NCI-H1092 treated with DMSO at 0.1 percent for 48 hours (cell line): ENCODE measurements at places on chromosomes 7 and 10.

DNA sequence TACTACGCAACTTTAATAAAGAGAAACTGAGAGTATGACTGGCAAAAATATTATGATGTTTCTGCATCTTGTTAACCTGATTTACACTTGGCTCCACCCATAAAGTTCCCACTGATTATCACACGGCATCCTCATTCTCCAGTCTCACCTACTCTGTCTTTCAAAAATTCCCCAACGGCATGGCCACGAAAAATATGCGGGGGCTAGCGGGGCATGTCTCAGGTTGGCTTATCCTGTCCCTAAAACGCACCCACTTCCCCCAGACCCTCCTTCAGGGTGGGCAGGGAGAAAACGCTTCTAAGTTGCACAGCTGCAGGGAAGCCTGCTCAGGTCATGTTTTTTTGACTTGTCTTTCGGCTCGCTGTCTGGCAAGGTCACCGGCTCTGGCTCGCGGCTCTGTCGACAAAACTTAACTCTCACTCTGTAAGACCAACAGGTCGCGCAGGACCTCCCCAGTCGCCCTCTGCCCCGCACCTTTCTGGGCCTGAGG is 3.8 kb downstream of the CDK6 start:
- peak; percentile 56 for DNase-seq

GRCh38 chr7:27345997-27346396 is 103.4 kb downstream of the EVX1 start:
- no peak for DNase-seq

DNA sequence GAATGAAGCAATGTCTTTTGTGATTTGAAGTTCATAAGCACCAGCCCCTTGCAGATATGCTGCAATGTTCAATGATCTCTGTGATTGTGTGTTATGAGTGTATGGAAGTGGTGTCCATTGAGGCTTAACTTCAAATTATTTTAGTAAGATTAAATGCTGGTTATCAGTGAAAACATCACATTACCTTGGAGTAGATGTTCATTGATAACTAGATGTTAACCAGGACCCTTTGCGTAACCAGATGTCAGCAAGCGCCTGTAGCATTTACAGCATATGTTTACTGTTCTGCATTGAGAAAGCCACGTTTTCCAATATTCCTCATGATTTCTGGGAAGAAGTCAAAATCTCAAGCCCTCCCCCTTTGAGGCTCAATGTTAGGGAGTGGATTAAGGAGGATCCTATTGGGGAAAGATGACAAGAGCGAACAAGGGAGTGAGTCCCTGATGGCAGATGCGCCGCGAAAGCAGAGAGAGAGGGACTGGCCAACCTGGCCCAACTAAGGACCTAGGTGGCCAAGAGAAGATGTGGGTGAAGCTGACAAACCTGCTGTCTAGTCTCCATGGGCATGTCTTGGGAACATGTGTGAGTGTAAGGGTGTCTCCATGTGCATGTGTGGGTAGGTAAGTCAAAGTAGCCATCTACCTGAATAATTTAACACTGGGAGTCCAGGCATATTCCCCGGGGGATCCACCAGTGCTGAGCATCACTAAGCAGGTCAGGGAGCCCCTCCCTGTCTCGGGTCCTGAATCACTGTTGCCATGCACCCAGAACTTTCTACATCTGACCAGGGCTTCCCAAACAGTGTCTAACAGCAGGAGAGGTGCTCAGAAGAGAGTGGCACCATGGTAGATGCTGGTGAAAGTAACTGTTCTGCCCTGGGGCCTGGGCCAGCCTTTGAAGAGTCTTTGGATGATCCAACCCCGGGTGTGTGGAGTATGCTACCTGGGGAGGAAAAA is 141.6 kb upstream of the GDF10 start:
- DNase-seq = no peak

GRCh38 chr10:125001313-125002046 is 59.6 kb downstream of the ZRANB1 start:
- DNase-seq = no peak

- no peak for DNase-seq
Measured at GRCh38 chr7:34523226-34523918, 134.6 kb upstream of the NPSR1 start.

DNA sequence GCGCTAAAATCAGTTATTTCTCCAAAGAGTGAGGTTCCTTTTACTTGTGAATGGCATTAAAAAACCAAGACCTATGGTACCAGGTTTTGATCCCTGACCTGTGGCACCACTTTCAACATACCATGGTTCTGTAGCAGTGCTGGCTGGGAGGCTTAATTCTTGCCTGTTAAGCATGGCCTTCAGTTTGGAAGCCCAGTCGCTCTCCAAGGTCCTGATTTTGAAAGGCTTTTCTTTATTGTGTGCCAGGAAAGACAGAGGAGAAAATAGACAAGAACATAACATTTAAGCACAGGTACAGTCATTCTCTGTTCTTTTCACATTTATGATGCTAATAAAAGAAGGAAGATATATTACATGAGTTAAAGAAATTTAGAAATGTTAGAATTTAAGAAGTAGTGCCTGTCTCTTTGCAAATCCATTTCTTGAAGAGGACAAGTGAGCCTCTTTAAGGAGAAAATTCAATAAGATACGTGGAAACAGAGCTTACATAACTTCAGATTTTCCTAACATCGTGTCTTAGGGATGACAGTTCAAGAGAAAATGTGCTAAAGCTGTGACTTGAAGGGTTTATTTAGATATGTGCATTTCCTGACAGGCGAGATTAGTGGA is 357.6 kb downstream of the DPP6 start:
- DNase-seq = no peak

DNA sequence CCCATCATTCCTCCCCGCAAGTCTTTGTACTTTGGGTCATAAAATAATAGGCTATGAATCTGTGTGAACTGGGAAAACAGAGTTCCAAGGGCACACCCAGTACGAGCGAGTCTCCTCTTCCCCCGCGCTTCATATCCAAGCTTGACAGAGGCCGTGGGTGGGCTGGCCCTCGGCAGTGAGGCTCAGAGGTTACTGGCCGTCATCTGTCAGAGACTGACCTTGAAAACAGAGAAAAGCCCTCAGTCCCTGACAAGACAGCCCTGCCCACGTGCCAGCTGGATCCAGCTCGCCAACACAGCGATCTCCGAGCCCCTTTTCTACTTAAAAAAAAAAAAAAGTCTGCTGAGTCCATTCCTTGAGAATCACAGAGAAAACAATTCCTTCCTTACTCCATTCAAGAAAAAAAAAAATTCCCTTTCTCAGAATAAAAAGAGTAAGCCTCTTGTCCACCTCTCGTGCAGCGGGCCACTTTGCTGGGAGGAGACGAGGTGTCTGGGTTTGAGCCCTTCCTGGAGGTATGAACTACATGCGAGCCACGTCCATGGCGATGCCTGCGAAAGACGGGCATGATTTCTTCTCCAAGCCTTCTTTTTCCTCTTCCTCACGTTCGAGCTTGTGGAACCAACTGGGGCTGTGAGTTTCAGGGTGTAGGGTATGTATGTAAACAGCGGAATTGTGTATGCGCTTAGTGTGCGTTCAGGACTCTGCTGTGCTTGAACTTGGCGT is 744 bp upstream of the BICC1 start:
- DNase-seq = no peak

DNA sequence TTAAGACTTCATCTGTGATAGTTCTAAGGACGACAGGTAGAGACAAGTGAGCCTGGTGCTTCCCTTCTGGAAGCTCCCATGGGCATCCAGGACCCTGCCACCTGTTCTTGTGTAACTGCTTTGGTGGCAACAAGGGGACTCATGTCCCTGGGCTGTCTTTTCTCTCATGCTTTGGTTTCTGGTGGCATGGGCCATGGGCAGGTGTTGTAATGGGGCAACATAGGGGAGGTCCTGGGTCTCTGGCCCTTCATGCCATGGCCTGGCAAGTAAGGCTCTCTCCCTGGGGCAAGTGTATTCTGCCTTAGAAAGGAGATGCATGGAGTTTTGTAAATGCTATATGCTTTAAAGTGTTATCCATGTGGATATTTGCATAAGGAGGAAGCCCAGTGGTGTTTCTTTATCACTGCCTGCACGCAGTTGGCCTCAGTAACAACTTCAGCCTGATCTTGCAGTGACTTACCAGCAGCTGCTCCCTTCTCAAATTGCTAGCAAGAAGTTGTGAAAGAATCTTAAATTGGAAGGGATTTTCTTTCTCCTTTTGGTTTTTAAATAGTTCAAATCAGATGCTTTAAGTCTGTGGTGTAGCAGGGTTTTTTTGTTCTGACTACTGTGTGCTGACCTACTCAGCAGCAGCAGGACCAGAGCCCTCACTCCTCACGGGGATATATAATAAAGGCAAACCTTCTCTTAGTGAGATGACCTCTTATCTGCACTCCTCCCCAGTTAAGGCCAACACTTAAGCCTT is 39.9 kb downstream of the OGDH start:
- no peak for DNase-seq

DNA sequence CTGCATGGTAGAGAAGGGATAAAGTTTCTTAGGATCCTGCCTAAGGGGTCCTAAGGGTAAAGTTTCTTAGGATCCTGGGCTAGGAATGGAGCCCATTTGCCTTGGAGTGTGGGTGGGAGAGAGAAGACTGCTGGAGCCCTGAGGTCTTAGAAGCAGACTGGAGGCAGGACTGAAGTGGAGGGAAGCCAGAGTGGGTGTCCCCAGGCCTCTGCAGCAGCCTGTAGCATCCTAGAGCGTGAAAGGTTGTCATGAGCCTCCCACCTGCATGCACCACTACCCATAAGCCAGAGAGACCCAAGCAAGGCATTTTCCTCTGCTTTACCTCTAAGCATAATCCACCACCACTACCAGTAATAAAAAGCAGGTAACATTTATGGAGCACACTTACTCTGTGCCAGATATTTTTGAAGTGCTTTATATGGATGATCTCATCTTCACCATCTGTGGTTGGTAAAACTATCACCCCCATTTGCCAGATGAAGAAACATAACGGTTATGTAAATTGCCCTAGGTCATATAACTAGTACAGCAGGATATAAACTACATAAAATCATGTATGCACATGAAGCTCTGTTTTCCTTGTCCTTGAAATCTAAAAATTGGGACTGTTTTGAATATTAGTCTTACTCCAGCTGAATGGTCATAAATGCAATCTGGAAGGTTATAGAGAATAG is 103.5 kb upstream of the CCDC6 start:
- DNase-seq = no peak

DNA sequence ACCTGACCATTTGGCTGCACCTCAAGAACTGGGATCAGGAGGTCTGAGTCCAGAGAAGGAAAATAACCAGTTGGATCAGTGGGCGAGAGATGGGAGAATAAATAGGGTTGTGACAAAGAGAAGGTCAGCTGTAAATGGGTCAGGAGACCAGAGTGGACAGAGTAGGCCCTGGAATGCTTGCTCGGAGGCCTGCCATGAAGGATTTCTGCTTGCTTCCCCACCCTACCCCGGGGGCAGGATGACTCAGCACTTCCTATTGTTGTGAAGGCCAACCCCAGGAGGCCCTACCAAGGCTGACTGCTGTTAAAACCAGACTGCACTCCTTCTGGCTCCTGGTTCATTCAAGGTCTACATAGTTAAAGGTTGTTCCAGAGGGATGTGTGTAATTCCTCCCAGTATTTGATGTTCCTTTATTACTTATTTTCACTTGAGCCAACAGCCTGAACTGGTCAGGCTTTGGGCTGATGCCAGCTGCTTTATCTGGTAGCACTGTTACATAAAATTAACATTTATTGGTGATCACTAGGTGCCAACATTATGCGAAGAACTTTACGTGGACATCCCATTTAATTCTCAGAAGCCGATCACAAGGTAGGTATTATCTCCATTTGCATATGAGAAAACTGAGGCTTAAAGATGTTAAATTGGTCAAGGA is 27.3 kb upstream of the IFRD1 start:
- no peak for DNase-seq

DNA sequence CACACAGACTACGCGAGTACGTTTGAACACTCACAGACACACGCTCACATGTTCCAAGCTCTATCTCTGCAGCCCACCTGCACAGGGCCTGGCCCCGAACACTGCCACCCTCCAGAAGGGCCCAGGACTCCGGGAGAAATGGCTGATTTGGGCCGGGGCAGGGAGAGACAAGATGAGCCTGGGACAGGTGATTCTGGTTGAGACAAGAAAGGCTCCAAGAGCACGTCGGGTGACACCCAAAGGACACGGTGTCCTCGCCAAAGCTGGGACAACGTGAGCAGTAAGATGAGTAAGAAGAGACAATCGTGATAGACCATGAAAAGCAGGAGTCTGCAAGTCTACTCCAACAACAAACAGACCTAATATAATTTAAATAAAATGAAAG is 9.2 kb downstream of the GPER1 start:
- DNase-seq = no peak

DNA sequence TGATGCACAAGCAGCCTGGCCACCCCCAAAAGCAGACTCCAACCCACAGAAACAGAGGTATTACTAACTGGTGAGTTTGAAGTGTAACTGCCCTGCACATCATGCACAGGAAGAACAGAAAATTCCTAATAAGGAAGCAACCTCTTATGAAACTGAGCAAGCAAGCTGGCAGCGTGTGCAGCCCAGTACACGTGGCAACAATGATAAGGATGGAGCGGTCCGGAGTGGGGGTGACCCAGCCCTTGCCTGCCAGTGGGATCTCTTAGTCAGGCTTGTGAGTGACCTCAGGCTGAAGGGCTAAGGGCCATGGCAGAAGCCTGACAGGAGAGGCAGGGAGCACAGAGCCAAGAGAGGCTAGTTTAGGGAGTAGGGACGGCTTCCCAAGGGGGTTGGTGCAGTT is 22.1 kb upstream of the AOAH start:
- no peak for DNase-seq

- DNase-seq = no peak
Measured at GRCh38 chr10:93711891-93712290, 9.5 kb upstream of the FRA10AC1 start.

DNA sequence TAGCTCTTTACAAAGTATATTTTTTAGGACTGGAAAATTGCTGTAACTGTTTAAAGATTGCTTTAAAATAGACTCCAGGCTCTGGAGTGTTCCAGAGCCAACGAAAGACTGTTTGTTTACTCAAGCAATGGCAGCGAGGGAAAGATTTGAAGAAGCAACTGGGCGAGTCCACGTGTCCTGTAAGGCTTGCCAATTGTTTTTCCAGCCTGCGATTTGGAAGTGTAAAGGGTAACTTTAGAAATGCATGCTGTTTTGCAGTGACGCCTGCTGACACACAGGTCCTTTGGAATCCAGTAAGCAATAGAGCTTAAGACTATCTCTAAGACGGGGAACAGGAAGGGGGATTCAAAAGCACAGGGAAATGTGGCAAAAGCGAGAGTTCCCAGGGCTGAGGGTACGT is 55.8 kb downstream of the TACC2 start:
- no peak for DNase-seq

DNA sequence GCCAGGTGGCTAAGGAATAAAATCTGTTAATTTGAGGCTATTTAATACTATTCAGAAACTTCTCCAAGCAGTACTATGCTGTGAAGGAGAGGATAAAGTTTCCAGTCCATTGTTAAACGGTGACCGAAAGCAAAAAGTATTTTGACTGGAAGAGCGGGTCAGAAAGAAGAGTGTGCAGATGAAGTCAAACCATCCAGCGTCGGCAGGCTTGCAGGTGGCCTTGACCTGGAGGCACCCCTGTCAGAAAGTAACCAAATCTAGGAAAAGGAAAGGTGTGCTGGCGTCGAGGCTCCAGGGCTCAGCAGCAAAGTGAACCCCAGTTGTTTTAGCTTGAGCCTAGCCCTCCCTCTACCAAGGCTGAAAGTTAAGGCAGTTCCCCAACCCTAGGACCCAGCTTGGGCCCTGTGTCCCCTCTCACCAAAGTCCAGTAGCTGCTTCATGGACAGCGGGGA is 544 bp downstream of the PDK4 start:
- no peak for DNase-seq
